ENCODE measurements at places on chromosomes 7 and 10. TPM values are rescaled to one million over a fixed set of nuclear protein-coding genes. Genes with fewer than 3 reads are reported as not detected.

DNA sequence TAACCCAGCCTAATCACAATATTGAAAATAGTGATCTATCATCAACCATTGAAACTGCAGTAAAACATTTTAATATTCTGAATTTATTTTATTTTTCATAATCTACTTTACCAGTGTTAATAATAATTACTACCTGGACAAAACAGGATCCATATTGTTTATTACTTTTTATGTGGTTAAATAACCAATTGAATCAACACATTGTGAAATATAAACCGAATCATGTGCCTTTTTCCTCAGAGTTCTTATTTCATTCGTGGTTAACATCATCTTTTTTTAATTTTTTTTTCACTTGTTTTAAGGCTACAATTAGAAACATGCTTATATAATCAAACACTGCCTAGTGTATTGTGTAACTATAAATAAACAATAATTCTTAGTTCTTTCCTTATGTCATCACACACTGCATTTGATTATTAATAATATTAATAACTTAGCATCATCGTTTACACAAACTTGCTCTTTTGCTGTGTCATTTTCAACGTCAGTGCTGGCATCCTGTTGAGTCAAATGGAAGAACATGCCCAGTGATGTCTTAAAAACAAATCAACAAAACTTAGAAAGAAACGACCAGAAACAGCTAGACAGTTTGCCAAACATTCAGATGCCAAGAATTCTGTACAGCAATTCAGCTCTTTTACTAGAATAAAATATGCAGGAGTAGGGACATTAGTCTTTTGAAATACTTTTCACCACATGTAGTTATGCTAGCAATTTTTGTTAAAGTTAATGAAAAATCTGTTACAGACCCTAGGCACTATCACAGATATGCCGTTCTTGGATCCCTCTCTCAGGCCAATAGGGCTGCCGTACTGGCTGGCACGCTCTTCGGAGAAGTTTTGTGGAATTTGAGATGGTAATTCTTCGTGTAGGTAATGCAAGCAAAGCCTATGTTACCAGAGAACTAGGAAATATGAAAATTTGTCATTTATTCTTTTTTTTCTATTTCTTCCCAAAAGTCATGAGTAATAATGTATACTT lies 330.4 kb upstream of the SEMA3A start:
- H3K27me3 ChIP-seq, result no peaks in the 10 kb centered on the region
- H3K36me3 ChIP-seq, result no peaks in the 10 kb centered on the region
- no peak overlapping the region for H3K4me3 ChIP-seq
- peaks cover 5% of the 10 kb centered on the region for H3K4me1 ChIP-seq
- DNase-seq, result no peak

CYP3A4 gene
- 0.15 TPM for total RNA-seq

DNA sequence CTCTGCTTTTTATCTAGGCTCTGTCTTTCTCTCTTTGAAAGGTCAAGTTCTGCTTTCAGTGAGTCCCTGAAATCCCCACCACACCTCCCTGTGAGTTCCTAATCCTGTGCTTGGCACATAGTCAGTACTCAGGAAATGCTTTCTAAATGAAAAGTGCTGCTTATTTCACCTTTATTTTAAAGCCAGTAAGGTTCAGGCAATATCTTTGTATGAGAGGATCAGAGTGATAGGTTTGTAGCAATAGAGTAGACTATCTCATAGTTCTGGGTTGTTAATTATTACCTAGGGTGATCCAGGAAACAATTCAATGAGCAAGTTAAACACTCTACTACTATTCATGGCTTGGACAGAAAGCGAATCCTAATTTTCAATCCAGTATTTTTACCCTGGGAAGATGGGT lies 7.4 kb upstream of the LAMB1 start:
- H3K27me3 ChIP-seq, result no peaks in the 10 kb centered on the region
- DNase-seq, result no peak
- H3K27ac ChIP-seq, result peak overlapping the region; percentile 67
- no peak overlapping the region for H3K4me3 ChIP-seq
- peaks cover 50% of the 10 kb centered on the region for H3K4me1 ChIP-seq
- no peaks in the 10 kb centered on the region for H3K36me3 ChIP-seq

DNA sequence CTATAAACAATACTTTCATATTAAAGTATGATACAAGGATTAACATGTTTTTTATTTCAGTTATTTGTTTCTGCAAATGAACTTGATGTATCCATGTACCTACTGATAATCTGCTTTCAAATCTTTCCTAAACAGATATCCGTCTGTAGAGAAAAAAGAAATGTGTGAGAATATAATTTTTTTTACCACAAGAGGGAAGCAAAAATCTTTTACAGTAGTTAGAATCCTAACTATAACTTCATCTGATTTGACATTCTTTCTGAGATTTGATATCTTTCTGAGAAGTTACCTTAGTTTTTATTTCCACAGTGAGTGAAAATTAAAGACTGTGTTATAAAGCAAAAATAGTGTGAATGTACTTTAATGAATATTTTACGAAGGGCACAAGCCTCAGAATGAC lies 203.9 kb upstream of the PCLO start:
- H3K36me3 ChIP-seq, result no peaks in the 10 kb centered on the region
- H3K4me1 ChIP-seq, result no peaks in the 10 kb centered on the region
- H3K27ac ChIP-seq, result no peak overlapping the region
- no peak overlapping the region for H3K4me3 ChIP-seq
- H3K27me3 ChIP-seq, result no peaks in the 10 kb centered on the region

DNA sequence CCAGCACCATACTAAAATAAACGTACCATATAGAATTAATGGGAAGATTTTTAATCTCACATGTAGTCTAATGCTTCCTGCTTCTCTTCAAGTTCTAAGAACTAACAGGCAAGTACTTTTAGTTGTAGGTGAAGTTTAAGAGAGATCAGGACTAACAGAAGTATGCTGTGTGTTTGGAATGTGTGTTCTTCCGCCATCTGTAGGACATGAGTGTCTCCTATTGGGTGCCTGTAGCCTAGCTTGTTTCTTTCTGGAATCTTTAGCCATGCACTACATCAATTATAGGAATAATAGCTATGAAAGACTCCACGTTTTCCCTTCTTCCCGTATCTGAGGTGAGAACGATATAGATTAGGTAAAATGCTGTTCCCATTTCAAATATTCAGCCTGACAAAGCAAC lies 140.2 kb upstream of the AHR start:
- H3K4me1 ChIP-seq, result no peaks in the 10 kb centered on the region
- no peak overlapping the region for H3K27ac ChIP-seq

DNA sequence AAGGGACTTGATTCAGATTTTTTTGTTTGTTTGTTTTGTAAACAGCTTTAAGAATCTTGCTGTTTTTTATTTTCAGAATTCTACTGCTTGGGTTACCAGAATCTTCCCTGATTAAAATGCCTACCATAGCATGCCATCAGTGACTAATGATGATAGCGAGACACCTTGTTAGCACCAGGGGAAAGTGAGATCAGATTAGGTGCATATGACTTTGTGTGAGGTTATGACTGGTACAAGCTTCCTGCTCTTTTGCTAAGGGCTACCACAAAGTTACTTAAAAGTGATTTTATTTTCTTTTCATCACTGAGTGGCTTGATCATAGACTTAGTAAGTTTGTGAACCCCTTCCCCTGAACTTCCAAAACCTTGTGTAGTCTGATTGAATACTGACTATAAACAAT lies 93.5 kb downstream of the SND1 start:
- H3K27me3 ChIP-seq, result no peaks in the 10 kb centered on the region
- no peaks in the 10 kb centered on the region for H3K4me1 ChIP-seq
- no peak overlapping the region for H3K27ac ChIP-seq
- H3K36me3 ChIP-seq, result peaks cover 3% of the 10 kb centered on the region
- no peak overlapping the region for H3K4me3 ChIP-seq
- no peak for DNase-seq

DNA sequence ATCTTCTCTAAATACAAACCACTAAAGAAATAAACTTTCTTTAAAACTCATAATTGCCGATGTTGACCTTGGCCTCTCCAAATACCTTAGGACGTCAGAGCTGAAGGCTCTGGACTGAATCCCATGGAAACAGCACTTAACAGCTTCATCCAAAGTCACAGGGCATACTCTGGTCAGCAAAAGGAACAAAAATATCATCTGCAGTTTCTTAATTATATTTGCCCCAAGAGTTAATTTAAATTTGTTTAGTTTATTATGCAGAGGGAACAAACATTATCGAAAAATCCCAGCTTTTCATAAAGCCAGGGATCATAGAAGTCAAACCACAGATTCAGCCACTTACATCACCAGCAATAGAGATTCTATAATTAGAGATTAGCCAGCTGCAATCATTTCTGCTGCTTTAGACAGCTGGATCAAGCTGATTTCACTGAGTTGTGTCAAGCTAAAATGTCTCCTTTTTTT lies 20.5 kb upstream of the FAM13C start:
- no peaks in the 10 kb centered on the region for H3K27me3 ChIP-seq
- no peak overlapping the region for H3K4me3 ChIP-seq
- no peaks in the 10 kb centered on the region for H3K4me1 ChIP-seq
- H3K36me3 ChIP-seq, result no peaks in the 10 kb centered on the region
- no peak for DNase-seq
- no peak overlapping the region for H3K27ac ChIP-seq

GRCh38 chr10:117861329-117861728 lies 185.4 kb downstream of the RAB11FIP2 start:
- H3K4me1 ChIP-seq, result no peaks in the 10 kb centered on the region
- H3K27ac ChIP-seq, result no peak overlapping the region
- H3K36me3 ChIP-seq, result no peaks in the 10 kb centered on the region
- no peak for DNase-seq
- H3K4me3 ChIP-seq, result no peak overlapping the region

GRCh38 chr7:6384327-6384726 lies 63.4 kb downstream of the DAGLB start:
- H3K27ac ChIP-seq, result peak overlapping the region; percentile 68
- peaks cover 68% of the 10 kb centered on the region for H3K4me1 ChIP-seq
- H3K27me3 ChIP-seq, result no peaks in the 10 kb centered on the region
- DNase-seq, result no peak
- no peaks in the 10 kb centered on the region for H3K36me3 ChIP-seq

GRCh38 chr10:18918532-18918931 lies 130.1 kb upstream of the MALRD1 start:
- H3K36me3 ChIP-seq, result no peaks in the 10 kb centered on the region
- no peak for DNase-seq
- no peak overlapping the region for H3K4me3 ChIP-seq
- no peak overlapping the region for H3K27ac ChIP-seq

DNA sequence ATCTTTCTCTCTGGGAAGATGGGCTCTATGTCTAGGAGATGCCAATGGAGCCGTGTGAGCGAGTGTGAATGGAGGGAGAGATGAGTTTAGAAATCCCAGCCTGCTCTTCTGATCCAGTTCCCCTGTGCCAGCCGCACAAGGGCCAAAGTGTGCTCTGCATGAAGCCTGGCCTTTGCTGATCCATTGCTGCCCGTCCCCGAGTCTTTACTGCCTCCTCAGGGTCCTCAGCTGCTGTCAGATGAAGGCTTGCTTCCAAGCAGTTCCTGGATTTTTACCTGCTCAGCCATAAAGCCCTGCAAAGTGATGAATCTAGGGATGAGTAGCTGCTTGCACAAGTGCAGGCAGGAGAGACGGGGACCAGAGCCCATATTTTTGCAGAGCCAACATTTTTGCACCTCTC lies 115.9 kb downstream of the ZMIZ1 start:
- no peak overlapping the region for H3K4me3 ChIP-seq
- no peaks in the 10 kb centered on the region for H3K27me3 ChIP-seq
- no peaks in the 10 kb centered on the region for H3K36me3 ChIP-seq
- peak overlapping the region; percentile 2 for H3K27ac ChIP-seq
- H3K4me1 ChIP-seq, result peaks cover 47% of the 10 kb centered on the region

DNA sequence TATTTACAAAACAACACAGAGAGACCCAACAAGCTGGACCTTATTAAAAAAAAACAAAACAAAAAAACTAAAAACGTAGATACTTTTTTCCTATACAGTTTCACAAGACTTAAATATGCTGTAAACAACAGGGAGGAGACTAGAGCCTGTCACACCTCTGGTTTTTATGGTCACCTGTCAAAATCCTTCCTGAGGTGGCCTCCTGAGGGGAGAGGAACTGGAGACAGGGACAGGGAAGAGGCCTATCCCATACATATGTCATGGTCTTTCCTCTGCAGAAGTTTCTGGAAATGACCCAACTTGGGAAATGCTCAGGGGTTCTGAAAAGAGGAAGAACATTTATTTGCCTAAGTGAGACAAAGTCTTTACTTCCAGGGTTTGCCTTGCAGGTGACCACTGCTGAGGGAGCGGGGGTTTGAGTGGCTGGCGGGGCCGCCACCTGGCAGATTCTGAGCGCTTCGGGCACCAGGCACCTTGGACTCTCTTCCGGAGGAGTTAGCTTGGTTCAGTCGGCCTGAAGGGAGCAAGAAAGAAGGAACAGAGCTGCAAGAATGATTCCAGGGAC lies 18.3 kb downstream of the CPA1 start:
- no peaks in the 10 kb centered on the region for H3K4me1 ChIP-seq
- no peak overlapping the region for H3K27ac ChIP-seq
- no peaks in the 10 kb centered on the region for H3K36me3 ChIP-seq
- DNase-seq, result no peak
- H3K27me3 ChIP-seq, result no peaks in the 10 kb centered on the region

DNA sequence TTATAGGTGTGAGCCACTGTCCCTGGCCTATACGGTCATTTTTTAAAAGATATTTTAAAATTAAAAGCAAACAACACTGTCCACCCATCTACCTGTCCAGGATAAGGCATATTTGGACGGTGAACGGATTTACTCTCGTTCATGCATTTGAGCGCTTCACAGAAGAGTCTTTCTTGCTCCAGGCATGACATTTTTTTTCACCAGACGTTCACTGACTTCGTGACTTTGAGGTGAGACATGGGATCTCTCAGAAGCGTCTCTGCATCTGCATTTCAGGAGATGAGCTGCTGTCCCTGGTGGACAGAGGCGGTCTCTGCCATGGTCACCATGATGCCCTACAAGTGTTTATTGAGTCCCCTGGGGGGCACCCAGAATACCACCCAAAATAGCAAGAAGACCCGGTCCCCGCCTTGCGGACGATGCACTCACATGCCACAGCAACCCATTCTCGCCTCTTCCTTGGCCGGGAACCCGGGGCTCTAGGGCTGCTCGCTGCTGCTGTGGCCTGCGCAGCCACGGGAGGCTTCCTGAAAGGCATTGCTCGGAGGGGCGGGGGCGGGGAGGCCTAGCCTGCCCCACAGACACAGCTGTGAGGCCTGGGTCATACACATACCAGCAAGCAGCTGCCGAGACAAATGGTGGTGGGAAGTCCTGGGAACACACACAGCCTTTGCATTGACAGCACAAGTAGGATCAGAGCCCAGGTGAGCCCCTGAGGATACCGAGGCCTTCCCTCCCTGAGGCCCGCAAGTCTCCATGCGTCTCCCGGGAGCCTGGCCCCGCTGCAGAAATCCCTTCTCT lies 84.4 kb downstream of the RGS10 start:
- H3K4me3 ChIP-seq, result no peak overlapping the region
- peaks cover 4% of the 10 kb centered on the region for H3K4me1 ChIP-seq
- H3K27me3 ChIP-seq, result no peaks in the 10 kb centered on the region

RAMP3 gene
- total RNA-seq, result 0.13 TPM

Measured in Panc1 (cell line).